ENCODE measurements at places on chromosomes 16 and 17.

GRCh38 chr17:50394711-50395110 lies 2.6 kb downstream of the LRRC59 start:
- DNase-seq = no peak

GRCh38 chr16:6897876-6898485 lies 434.7 kb upstream of the RBFOX1 start:
- peak; percentile 58 for DNase-seq

DNA sequence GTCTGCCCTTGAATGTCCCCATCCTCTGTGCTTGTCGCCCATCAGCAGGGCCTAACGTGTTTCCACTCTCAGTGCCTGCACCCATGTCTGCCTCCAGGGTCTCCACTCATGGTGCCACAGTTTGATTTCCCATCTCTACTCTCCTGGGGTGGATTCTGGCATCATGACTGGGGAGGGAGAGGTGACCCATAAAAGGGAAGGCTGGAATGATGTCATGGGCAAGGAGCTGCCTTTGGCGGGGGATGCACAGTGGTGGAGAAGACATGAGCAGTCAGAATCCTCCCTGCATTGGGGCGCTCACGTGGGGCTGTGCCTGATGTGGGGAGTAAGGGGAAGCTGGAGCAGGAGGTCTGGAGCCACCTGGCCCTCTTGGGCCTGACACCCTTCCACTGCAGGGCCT lies 100.9 kb downstream of the USP22 start:
- no peak for DNase-seq

- DNase-seq = no peak
Observed at GRCh38 chr17:8056976-8057625, 18.2 kb downstream of the ALOX15B start.

DNA sequence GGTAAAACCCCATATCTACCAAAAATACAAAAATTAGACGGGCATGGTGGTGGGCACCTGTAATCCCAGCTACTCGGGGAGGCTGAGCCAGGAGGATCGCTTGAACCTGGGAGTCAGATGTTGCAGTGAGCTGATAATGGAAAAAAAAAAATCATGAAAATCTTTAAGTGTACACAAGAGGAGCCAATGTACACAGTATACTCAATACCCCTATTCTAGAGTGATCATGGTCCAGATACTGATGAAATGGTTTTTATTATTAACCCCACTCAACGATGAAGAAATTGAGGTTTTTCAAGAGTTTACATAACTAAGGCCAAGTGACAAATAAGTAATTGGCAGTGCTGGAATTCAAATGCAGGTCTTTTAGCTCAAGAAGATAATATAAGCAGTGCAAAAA lies 11.5 kb downstream of the HSD17B2 start:
- DNase-seq = no peak

GRCh38 chr17:64020056-64020766 lies at the start of gene ICAM2:
TSS of gene ICAM2 (minus strand) at chr17:64020633. CDS start at chr17:64006691, 13,942 bp downstream.
- DNase-seq = no peak

DNA sequence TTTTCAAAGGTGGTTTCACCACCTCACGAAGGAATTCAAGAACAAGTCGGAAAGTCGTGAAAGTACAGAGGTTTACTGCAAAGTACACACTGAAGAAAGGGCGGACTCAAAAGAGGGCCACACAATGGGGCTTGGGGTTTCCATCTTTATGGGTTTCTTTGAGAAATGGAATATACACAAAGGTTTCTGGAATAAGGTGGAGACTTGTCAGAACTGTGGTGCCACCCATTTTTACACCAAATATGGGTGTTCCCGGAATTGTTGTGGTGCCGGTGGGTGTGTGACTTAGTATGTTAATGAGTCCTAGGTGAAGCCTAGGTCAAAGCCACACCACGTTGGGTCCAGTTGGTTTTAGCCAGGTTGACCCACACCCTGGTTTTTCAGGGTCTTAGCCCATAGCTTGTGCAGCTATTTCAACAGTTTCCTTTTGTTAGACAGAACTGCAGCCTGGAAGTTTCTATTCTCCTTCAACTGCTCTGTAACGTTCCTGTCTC lies 567 bp upstream of the GCSH start:
- DNase-seq = no peak

DNA sequence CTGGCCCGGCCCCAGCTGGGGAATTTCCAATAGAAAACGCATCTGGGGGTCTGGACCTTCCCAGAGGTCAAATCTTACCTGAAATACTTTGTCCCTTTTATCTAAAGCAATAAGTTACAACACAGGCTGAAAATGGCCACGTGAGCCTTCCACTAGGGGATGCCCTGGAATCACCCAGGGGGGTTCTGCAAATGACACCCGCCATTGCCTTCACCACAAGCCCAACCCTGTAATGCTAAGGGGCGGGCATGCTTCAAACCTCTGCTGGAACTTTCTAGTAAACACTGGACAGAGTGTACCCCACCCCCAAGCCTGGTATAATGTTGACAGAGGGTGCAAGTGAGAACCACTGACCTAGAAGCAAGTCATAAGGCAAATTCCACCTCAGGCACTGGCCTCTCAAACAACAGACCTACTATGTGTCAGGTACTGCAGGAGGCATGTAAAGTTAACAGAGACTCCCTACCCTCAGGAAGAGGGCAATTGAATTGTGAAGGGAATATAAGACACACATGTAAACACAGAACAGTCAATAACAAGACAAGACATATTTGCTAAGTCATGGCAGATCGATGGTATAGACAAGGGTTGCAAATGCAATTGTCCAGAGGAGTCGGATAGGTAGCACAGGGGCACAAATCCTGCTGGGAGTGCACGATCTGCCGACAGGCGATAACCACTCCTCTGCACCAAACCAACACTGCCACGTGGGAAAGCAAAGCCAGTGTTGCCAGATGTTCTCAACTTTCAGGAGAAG lies 59.0 kb downstream of the ARHGAP17 start:
- DNase-seq = no peak

- DNase-seq = no peak
Observed at GRCh38 chr16:64391063-64391600, 730.7 kb downstream of the CDH11 start.

DNA sequence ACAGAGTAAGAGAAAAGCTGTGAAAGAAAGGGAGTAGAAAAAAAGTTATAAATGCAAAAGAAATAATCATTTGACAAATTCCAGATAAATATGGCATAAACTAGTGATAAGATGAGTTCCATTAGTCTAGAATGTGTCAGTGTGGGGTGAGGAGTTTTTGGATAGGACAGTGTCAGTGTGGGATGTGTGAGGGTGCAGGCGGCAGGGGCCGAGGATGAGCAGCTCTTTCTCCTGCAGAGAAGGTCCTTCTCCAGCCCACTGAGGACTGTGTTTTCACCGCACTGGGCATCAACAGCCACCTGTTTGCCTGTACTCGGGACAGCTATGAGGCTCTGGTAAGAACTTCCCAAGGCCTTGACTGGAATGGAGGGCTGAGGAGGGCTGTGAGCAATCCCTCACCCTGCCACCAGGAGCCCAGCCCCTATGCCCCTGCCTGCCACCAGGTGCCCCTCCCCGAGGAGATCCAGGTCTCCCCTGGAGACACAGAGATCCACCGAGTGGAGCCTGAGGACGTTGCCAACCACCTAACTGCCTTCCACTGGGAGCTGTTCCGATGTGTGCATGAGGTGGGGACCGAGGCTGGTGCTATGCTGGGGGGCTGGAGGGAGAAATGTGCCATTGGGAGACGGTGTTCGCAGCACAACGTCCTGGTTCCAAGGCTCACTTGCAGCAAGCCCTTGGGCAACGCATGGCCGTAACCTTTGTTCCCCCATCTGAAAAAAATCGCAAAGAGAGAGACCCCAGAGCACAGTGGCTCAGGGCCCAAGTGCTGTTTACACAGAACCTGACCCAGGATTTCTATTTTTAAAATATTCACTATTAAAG lies 13.1 kb downstream of the RAPGEFL1 start:
- peak; percentile 41 for DNase-seq

DNA sequence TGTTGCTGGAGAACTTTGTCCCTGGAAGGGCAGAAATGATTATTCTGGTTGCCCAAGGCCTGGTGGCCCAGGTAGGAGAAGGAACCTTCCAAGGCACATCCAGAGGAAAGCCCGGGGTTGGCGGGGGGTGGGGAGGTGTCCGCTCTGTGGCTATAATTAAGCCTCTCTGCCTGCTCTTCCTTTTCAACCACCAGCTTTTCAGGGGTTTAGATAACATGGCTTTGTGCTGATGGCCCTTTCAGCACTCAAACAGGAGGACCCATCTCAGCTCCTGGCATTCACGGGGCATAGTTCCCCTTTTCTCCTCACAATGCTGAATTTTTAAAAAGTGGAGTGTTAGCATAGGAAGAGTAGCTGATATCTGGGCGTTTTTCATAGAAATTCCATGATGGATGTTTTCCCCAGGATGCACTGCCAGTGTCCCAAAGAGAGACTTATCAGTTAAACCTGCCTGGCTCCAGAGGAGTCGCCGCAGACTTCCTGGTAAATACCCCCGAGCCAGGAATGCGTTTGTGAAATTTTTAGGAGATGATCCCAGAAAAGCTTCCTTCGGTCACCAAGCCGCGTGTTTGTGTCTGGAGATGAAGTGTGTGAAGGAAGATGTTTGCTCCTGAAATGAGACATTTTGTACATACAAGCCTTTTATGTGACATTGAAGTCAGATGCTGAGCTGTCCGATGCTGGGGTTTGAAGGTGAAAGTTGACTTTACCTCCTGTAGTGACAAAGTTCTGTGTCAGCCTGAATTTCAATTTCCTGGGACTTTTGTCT lies 188.5 kb downstream of the MSI2 start:
- no peak for DNase-seq

GRCh38 chr16:10314811-10315210 lies 71.0 kb upstream of the ATF7IP2 start:
- DNase-seq = no peak

- no peak for DNase-seq
Observed at GRCh38 chr16:24015923-24016322, 180.1 kb downstream of the PRKCB start.

DNA sequence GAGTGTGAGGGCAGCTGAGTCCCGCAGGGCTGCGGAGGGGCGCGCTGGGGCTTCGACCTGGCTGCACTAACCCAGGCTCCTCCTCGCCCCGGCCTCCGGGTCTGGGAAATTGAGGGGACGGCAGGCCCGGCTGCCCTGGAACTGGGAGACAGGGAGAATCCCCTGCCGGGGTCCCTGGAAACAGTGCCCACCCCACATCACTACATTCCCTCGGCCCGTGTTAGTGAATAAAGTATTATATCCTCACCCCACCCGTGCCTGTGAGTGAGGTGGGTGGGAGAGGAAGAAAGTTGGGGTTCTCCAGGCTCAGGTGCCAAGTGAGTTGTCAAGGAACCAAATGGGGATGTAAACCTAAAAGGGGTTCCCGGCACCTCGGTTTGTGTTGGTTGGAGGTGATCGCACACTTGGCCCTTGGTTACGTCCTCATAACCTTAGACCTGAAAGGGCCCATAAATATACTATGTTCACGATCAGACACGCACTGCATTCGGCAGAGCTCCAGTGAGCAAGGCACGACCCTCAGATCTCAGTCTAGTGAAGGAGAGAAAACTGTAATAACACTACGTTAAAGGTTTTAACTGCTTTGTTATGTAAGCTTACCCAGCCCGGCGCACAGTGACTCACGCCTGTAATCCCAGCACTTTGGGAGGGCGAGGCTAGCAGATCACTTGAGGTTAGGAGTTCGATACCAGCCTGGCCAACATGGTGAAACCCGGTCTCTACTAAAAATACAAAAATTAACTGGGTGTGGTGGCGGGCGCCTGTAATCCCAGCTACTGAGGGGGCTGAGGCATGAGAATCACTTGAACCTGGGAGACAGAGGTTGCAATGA lies 11.2 kb downstream of the ZNF771 start:
- DNase-seq = no peak

- DNase-seq = peak; percentile 26
Observed at GRCh38 chr17:15398291-15398690, 56.9 kb upstream of the TEKT3 start.

- no peak for DNase-seq
Observed at GRCh38 chr16:66130296-66130905, 236.1 kb upstream of the CDH5 start.

GRCh38 chr16:8194794-8195193 lies 395.5 kb downstream of the TMEM114 start:
- no peak for DNase-seq

DNA sequence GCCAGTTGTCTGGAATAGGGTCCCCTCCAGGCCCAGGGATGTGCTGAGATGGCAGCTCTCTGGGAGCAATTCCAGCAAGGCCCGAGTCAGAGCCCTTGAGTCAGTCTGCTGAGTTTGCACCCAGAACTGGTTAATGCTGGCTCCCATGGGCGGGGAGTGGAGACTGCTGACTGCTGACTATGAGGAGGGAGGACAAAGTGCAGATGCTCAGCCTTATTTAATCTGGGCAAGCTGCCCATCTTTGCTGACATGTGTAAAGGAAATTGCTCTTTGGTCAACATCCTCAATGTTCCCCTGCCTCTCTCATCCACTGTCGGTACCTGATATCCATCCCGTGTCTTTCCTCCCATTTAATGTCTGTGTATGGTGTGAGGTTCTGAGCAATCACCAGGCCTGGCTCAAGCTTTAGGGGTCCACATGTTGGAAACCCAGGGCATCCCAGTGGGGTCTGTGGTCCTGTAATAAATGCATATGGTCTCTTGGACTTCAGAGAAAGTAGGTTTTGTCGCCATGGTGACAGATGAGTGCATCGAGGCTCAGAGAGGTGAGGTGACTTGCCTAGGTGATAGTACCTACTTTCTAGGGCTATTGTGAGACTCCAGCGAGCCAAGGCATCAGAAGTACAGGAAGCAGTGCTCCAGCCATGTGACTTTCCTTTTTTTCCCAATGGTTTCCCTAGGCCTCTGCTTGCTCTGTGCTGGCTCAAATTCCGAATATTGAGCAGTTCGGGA lies 20.0 kb upstream of the RNF135 start:
- peak; percentile 4 for DNase-seq

- peak; percentile 80 for DNase-seq
Observed at GRCh38 chr17:44310609-44311376, 2.4 kb downstream of the RUNDC3A start.

DNA sequence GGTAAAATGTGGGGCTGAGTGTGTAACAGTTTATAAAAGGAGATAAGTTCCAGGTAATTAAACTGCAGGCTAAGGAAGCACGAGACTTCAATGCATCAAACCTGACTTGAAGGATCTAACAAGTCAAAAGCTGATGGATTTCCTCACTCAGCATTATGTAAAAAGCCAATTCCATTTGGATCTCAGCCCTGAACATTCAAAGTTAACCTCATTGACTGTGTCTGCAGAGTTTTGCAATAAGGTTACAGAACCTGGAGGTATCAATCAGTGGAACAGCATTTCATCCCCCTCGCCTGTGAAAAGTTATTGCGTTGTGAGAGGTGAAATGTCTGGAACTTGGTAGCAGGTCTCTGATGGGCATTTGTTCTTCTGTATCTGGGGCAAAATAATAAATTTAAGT lies 317.8 kb downstream of the GRIN2A start:
- no peak for DNase-seq

Measured in G401 (cell line).